ENCODE measurements at places on chromosomes 3 and 15. TPM values are rescaled to one million over a fixed set of nuclear protein-coding genes. Genes with fewer than 3 reads are reported as not detected.

The SCAANT1 gene
- total RNA-seq, result not detected

The PIGZ gene
- total RNA-seq, result 1.2 TPM

The NMNAT3 gene
- 5.3 TPM for total RNA-seq

The RTP3 gene
- total RNA-seq, result not detected

The GPR149 gene
- not detected for total RNA-seq

The LYZL4 gene
- total RNA-seq, result not detected

The KCNH8 gene
- 0.15 TPM for total RNA-seq

The IL17RD gene
- 0.09 TPM for total RNA-seq

The ACP3 gene
- total RNA-seq, result not detected

The PLXND1 gene
- 13.6 TPM for total RNA-seq

The P3H2 gene
- total RNA-seq, result 0.35 TPM

The TRIM59 gene
- total RNA-seq, result 14.6 TPM

The CISH gene
- 200 TPM for total RNA-seq

The GOLGA6B gene
- not detected for total RNA-seq

The SEMA3B gene
- total RNA-seq, result 1.7 TPM

The CPNE4 gene
- total RNA-seq, result not detected
